Endothelial cell (in vitro differentiated cells): ENCODE measurements at places on chromosomes 16 and 17.

DNA sequence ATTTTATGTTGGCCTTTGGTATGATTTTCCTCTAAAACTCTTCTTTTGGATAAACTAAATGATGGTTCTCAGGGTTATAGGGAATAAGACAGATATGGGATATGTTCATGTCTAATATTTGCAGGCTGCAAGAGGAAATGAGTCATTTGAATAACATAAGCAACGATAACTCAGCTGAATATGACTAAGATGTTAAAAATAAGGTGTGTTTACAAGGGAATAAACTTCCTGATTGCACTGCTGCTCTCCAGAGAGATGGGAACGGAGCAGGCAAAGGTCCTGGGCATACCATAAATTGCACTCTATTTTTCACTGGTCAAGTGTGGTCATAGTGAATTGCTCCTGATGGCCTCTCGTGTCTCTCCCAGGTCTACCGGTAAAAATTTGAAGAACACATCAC is 666.2 kb downstream of the TOX3 start:
- DNase-seq: no peak

- peak; percentile 83 for DNase-seq
These were observed 354.1 kb downstream of the SEC14L1 start for GRCh38 chr17:77494664-77495435.

DNA sequence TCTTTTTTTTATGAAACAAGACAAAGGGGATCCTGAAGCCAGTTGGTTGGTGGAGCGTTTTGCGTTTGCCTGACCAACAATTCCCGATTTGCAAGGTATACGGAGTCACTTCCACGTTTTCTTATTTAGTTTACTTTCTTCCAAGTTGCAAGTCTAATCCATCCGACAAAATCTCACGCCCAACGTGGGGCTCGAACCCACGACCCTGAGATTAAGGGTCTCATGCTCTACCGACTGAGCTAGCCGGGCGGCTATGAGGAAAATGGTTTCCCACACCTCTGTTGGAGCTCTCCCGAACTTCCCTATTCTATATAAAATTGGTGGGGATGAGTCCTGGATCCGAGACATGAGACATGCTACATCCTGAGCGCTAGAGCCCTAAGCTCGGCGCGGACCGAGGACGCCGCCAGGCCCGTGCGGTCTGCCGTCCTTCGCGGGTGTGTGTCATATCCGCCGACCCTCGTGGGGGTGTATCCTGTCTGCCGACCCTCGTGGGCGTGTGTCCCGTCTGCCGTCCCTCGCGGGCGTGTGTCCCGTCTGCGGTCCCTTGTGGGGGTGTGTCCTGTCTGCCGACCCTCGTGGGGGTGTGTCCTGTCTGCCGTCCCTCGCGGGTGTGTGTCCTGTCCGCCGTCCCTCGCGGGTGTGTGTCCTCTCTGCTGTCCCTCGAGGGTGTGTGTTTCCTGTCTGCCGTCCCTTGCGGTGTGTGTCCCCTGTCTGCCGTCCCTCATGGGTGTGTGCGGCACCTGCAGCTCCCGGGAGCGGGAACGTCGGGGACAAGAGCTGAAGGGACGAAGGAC is 22.6 kb downstream of the ZNF213 start:
- peak; percentile 72 for DNase-seq

- DNase-seq: peak; percentile 57
These were observed 35.0 kb upstream of the ZNF423 start for GRCh38 chr16:49890876-49891275.

- no peak for DNase-seq
These were observed 53.2 kb downstream of the SLC39A11 start for GRCh38 chr17:73039282-73039681.
